Fibroblast of mammary gland (primary cell): ENCODE measurements at places on chromosomes 7 and 10.

DNA sequence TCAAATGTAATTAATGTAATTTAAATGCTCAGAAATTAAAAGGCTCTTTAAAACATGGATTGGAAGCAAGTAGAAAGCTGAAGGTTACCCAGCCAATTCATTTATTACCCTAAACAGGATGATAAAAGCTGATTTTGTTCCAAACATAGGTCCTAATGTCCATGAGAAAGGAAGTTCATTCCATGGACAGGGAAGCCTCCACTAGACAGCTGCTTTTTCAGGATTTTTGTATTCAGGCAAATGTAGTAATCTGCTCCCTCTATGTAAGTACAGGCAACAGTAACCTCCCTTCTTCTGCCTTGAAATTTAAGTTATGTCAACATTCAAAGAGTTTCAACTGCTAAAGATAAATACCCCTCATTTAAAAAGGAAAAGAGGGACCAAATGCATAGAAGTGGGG is 123.0 kb upstream of the WNT16 start:
- no peak for DNase-seq

- no peak for DNase-seq
These were observed 17.7 kb downstream of the MDFIC start for GRCh38 chr7:114939484-114940097.

GRCh38 chr10:102524746-102525145 is 21.0 kb downstream of the SUFU start:
- DNase-seq: no peak

- no peak for DNase-seq
These were observed 763.6 kb downstream of the PHTF2 start for GRCh38 chr7:78562191-78562590.

DNA sequence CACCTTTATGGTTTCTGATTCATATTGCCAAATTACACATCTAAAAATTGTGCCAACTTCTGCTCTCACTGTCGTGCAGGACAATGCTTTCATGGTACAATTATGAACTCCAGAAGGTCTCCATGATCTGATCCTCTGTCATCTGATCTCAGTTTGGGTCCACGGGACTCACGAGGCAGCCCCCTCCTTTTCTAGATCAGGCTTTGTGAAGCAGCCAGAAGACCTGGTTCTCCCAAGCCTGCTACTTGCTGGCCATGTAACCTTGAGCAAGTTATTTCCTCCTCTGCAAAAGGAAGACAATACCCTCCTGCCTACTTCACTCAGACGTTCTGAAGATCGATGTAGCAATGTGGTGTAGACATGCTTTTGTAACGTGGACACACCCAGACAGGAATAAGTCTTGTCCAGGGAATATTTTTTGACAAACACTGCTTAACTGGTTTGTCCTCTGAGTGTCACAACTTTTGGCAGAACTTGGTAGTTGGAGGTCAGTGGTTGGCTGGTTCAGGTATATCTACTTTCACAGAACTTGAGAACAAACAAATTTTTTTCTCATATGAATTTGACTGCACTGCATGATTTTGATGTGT is 19.6 kb downstream of the CALML3 start:
- DNase-seq: no peak

DNA sequence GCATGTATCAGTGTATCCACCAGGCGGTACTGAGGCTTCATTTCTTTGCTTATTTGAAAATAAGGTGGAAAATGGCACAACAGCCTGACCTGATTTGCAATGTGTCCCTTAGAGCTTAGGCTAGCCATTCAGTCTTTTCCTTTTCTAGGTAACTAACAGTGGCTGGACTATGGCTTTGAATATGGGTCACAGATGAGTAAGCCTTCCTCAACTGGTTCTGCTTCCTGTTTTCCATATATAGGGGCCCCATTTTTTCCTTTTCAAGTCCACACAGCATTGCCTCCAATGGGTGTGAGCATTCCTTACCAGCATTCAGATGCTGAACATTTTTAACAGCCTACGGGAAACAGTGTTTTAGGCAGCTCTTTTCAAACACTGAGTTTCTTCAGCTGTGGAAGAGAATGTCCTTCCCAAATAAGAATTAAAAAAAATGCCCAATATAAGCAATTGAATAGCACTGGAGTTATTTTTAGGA is 3.9 kb upstream of the ITGB1 start:
- peak; percentile 86 for DNase-seq
